Colonic mucosa (tissue), 4 donors: ENCODE measurements at places on chromosomes 5 and 9. TPM values are rescaled to one million over a fixed set of nuclear protein-coding genes. Genes with fewer than 3 reads are reported as not detected.

DNA sequence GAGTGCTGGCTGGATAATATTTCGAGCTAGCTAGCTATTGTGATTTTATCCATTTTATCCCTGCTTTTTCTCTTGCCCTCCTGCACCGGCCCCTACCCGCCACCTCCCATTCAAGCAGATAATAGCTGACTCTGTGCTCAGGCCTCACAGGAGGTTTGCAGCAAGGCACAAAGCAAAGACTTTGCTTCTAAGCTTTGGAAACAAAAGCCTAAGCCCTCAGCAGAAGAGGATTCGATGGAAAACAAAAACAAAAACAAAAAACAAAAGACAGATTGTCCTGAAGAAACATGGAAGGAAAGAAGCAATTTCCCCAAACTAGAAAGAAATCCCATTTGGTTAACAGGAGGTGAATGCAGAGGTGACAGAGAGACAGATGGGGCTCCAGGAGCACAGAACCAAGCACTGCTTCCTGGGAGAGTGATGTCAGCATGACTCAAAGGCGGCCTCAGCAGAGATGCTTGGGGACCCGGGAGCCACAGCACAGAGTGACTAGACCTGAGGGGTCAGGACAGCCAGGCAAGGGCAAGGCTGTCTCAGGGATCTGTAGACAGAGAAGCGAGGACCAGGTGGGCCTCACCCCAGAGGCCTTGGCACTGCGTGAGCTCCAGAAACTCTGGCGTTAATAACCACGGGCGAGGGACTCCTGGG, 28.4 kb downstream of the MTX3 start:
- DNase-seq = no peak

DNA sequence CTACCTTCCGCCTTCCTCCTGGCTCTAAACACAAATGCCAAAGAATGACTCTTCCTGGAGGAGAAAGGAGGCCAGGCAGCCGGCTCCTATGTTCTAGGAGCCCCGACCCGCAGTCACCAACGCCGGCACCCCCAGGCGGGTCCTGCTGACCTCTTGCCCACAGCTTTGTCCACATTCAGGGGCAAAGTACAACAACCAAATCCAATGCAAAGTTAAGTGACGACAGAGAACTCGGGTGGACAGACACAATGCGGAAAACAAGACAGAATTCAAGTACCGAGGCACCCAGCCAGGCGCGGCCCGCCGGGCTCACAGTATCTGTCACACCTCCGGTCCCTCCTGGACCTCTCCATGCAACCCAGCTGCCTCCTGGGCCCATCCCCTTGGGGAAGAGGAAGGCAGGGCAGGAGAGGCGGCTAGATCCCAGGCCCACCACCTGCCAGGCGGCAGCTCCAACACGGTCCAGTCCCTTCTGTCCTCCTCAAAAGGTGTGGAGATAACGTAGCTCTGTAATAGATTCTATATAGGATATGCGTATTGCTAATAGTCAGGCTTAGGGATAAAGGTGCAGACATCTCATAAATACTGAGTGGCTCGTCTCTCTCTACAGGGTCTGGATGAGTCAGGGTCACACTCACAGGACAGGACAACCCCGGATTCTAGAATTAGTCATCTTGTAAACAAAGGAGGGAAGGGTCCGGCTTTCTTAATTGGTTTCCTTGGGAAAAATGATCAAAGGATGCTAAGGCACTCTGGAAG, 46.9 kb upstream of the UBAC1 start:
- DNase-seq = no peak

GRCh38 chr5:21663082-21663481, 1190.1 kb downstream of the CDH12 start:
- DNase-seq = no peak

DNA sequence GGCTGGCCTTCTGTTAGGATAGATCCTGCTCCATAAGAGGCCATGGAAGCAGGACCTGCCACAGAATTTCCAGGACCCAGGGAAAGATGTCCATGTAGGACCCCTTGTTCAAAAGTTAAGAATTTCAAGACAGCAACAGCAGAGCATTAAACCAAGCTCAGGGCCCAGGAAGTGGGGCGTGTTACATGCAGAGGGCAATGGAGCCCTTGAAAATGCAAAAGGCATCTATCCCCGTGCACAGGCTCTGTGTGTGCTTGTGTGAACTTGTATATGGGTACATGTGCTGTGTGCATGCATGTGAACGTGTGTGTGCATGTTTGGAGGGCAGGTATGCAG, 14.4 kb upstream of the NKD2 start:
- DNase-seq = no peak

The SLC36A3 gene
- not detected for total RNA-seq
